ENCODE measurements at places on chromosomes 3 and 15.

- no peak for DNase-seq
Measured at GRCh38 chr15:28957606-28958498, 72.1 kb downstream of the APBA2 start.

- no peak for DNase-seq
Measured at GRCh38 chr3:3172627-3173026, 6.9 kb downstream of the CRBN start.

- DNase-seq: no peak
Measured at GRCh38 chr15:101492766-101493692, 3.5 kb upstream of the PCSK6 start.

DNA sequence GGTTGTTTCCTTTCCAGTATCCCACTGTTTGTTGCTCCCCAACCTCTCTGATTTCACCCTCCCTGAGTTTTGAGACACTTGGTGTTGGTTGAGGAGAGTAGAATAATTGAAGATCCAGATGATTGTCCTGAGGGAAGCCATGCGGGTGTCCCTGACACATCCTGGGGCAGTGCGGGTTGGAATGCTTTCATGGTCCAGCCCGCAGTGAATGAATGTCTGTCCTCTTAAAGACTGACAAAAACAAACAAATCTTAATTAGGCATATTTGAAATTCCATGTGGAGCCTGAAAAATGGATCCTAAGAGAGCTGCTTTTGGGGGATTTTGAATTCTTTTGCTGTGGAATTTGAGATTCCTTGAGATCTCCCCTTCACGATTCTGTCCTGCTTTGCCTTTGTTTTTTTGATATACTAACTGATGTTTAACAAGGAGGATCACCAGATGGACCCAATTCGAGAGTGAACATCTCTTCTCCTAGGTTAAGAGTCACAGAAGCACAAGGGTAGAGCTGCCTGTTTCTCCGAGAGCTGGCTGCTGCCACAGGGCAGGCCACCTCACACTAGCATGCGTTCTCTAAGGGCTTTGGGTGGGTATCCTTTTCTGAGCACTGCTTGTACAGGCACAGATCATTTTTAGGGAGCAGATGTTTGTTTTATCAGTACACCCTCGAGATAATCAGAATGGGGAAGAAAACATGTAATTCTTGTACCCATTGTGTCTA, 47.4 kb downstream of the GPR171 start:
- DNase-seq: no peak

DNA sequence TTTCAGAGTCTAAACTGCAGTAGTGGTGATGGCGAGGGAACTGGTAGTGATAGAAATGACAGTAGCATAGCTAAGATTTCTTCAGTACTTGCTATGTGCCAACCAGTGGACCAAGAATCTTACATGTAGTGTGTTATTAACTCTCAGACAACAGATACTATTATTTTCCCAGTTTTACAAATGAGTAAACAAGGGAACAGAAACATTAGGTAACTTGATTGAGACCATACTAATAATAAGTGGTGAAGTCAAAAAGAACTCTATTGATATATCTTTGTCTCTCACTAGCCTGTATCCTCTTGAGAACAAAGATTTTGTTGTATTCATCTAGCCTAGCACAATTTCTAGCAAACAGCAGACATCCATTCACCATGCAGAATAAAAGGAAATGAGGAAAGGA, 250.1 kb downstream of the ZBTB20 start:
- DNase-seq: no peak

DNA sequence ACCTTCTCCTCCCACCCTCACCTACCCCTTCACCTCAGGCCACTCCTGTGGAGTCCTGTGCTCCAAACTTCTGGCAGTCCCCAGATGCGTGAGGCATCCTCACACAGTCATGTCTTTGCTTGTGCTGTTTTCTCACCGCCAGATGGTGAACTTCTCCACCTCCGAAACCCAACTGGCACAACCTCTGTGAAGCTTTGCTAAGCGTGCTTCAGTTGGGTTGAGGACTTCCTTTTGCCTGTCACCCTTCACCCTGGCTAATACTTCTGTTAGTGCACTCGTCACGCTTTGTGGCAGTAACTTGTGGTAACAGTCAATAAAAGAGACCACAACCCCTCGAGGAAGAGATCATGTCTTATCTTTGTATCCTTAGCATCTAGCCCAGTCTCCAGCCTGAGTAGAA, 42.0 kb upstream of the SKOR1 start:
- no peak for DNase-seq

Data from GM12892 (cell line).